ENCODE measurements at places on chromosomes 1 and 21. TPM values are rescaled to one million over a fixed set of nuclear protein-coding genes. Genes with fewer than 3 reads are reported as not detected.

Gene ANGPTL7
- total RNA-seq = not detected

Gene BRDT
- total RNA-seq = not detected

Gene COX20
- total RNA-seq = 70.8 TPM

Gene ACADM
- total RNA-seq = 33.0 TPM

Gene RIMS3
- total RNA-seq = 0.14 TPM

Gene PTGS2
- 71.2 TPM for total RNA-seq

Gene ADCY10
- total RNA-seq = not detected

Gene FCAMR
- not detected for total RNA-seq

Gene ATP1A2
- not detected for total RNA-seq

DNA sequence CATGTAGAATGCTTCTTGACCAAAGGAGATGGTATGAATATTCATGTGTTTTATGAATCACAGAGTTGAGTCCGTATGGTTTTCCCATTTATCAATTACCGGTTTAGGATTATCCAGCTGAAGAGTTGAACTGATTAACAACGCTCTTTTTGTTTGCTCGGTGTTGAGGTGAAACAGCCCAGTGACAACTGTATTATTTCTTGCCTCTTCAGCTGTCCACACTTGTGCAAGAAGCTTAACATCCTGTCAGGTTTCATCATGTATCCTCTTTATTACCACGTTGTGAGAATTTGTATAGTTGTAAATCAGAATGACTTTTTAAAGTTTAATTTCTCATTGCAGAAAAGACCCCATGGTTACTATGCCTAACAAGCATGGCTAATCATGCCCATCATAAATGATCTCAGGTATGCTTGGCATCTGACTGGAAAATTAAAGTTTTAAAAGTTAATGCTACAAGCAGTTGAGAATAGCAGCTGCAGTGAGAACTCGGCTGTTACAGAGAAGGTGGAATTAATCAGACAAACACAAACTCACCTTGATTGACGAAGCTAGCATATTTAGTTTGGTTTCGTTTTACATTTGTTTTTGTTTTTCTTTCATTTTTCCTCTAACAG, 563.2 kb upstream of the ADGRL2 start:
- peak overlapping the region; percentile 14 for H3K4me3 ChIP-seq
- no peaks in the 10 kb centered on the region for H3K4me1 ChIP-seq
- DNase-seq = no peak
- no peak overlapping the region for H3K27ac ChIP-seq
- H3K27me3 ChIP-seq = peaks cover 2% of the 10 kb centered on the region
- H3K36me3 ChIP-seq = no peaks in the 10 kb centered on the region

- H3K36me3 ChIP-seq = no peaks in the 10 kb centered on the region
- H3K4me3 ChIP-seq = no peak overlapping the region
- peaks cover 6% of the 10 kb centered on the region for H3K27me3 ChIP-seq
- no peaks in the 10 kb centered on the region for H3K4me1 ChIP-seq
Observed at GRCh38 chr21:28908351-28908750, 84.3 kb downstream of the LTN1 start.

GRCh38 chr1:116682641-116683221, 15.2 kb upstream of the IGSF3 start:
- H3K27me3 ChIP-seq = peaks cover 20% of the 10 kb centered on the region
- no peak for DNase-seq
- H3K27ac ChIP-seq = no peak overlapping the region
- no peak overlapping the region for H3K4me3 ChIP-seq

DNA sequence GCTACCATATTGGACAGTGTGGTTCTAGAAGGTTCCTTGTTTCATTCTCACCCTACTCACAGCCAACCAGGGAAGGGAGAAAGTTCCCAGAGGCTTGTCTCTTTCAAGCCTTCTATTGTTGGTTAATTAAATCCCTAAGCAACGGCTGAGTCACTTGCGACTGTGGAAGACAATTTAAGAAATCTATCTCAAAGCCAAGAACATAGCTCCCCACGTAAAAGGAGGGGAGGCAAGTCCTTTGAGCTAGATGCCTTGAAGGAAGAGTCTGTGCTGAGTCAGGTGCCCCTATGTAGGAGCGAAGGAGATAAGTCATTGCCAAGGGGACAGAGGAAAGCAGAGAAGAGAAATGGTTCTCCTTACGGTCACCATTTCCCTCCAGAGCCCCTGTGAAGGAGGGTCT, 79.4 kb upstream of the PPP2R5A start:
- no peak overlapping the region for H3K27ac ChIP-seq
- no peak for DNase-seq
- H3K4me3 ChIP-seq = no peak overlapping the region
- H3K36me3 ChIP-seq = no peaks in the 10 kb centered on the region
- H3K27me3 ChIP-seq = peaks cover 4% of the 10 kb centered on the region
- H3K4me1 ChIP-seq = peaks cover 8% of the 10 kb centered on the region

DNA sequence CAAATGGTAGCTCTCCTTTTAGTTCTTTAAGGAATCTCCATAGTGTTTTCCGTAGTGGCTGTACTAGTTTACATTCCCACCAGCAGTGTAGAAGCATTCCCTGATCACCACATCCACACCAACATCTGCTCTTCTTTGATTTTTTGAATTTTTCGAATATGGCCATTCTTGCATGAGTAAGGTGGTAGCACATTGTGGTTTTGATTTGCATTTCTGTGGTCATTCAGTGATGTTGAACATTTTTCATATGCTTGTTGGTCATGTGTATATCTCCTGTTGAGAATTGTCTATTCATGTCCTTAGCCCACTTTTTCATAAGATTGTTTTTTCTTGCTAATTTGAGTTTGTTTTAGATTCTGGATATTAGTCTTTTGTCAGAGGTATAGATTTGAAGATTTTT, 84.6 kb upstream of the B3GALT2 start:
- no peak overlapping the region for H3K4me3 ChIP-seq
- H3K36me3 ChIP-seq = peaks cover 51% of the 10 kb centered on the region
- no peaks in the 10 kb centered on the region for H3K27me3 ChIP-seq
- peak overlapping the region; percentile 17 for H3K27ac ChIP-seq
- H3K4me1 ChIP-seq = peaks cover 18% of the 10 kb centered on the region

DNA sequence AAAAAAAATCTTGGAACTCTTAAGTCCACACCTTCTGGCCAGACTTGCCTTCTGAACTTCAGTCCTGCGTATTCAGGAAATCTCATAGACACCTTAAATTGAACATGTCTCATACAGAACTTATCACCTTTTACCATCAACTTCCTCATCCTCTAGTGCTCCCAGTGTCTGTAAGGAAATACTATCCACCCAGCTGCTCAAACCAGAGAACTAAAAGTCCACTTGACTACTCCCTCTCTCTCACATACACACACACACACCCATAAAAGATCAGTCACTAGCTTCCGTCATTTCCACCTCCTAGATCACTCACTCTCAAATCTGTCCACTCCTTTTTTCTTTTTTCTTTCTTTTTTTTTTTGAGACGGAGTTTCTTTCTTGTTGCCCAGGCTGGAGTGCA, 10.9 kb upstream of the CAP1 start:
- H3K27me3 ChIP-seq = peaks cover 4% of the 10 kb centered on the region
- no peak for DNase-seq
- no peak overlapping the region for H3K4me3 ChIP-seq
- H3K27ac ChIP-seq = no peak overlapping the region
- H3K4me1 ChIP-seq = peaks cover 31% of the 10 kb centered on the region

- H3K4me1 ChIP-seq = peaks cover 13% of the 10 kb centered on the region
- H3K27me3 ChIP-seq = no peaks in the 10 kb centered on the region
- H3K4me3 ChIP-seq = no peak overlapping the region
- H3K36me3 ChIP-seq = no peaks in the 10 kb centered on the region
- DNase-seq = no peak
- H3K27ac ChIP-seq = no peak overlapping the region
Observed at GRCh38 chr1:54054438-54054749, 986 bp downstream of the TCEANC2 start.

GRCh38 chr1:15876357-15877055, 29.0 kb downstream of the SPEN start:
- no peak overlapping the region for H3K27ac ChIP-seq
- peaks cover 9% of the 10 kb centered on the region for H3K4me1 ChIP-seq
- DNase-seq = no peak
- no peaks in the 10 kb centered on the region for H3K27me3 ChIP-seq
- H3K36me3 ChIP-seq = peaks cover 24% of the 10 kb centered on the region
- no peak overlapping the region for H3K4me3 ChIP-seq

DNA sequence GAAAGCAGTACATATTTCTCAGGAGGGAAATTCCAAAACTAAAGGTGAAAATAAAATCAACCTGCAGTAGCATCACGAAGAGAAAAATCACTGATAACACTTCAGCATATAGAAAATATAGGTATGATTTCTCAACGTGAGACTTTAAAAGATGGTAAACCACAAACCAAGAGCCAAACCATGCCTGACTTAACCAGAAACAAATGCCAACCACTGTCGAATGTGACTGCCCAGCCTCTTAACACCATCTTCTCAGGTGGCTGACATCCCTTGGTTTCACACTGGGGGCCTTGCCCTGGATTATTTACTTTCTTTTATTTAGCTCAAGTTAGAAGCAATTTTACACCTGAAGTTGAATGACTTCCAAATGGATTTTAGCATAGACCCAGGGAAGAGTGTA, 10.1 kb downstream of the HMGCS2 start:
- no peaks in the 10 kb centered on the region for H3K4me1 ChIP-seq
- no peak overlapping the region for H3K4me3 ChIP-seq
- no peak for DNase-seq

DNA sequence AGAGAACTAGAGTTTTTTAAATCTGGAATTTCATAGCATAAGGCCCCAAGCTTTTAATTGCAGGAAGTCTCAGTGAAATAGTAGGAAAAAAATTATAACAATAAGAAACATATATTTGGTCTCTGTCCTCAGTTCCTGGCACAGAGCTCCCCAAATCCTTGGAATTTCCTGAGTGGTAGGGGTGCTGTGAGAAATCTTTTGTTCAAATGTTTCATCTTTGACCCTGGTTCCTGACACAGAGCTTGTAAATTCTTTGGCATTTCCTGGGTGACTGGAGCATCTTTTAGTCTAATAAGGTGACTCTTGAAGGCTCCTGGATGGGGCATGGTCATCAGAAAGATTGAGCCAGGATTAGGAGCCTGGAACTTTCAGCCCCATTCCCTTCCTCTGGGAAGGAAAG, 225.7 kb upstream of the AJAP1 start:
- peaks cover 1% of the 10 kb centered on the region for H3K27me3 ChIP-seq
- H3K36me3 ChIP-seq = no peaks in the 10 kb centered on the region
- DNase-seq = no peak
- H3K4me3 ChIP-seq = no peak overlapping the region
- H3K4me1 ChIP-seq = no peaks in the 10 kb centered on the region

GRCh38 chr1:27504588-27505419, 14.8 kb upstream of the WASF2 start:
- DNase-seq = no peak
- peak overlapping the region; percentile 67 for H3K27ac ChIP-seq
- peaks cover 2% of the 10 kb centered on the region for H3K27me3 ChIP-seq
- H3K36me3 ChIP-seq = no peaks in the 10 kb centered on the region

- peaks cover 7% of the 10 kb centered on the region for H3K4me1 ChIP-seq
- H3K27me3 ChIP-seq = peaks cover 43% of the 10 kb centered on the region
- H3K27ac ChIP-seq = no peak overlapping the region
- no peak overlapping the region for H3K4me3 ChIP-seq
Observed at GRCh38 chr1:201020040-201020591, 3.4 kb downstream of the KIF21B start.

DNA sequence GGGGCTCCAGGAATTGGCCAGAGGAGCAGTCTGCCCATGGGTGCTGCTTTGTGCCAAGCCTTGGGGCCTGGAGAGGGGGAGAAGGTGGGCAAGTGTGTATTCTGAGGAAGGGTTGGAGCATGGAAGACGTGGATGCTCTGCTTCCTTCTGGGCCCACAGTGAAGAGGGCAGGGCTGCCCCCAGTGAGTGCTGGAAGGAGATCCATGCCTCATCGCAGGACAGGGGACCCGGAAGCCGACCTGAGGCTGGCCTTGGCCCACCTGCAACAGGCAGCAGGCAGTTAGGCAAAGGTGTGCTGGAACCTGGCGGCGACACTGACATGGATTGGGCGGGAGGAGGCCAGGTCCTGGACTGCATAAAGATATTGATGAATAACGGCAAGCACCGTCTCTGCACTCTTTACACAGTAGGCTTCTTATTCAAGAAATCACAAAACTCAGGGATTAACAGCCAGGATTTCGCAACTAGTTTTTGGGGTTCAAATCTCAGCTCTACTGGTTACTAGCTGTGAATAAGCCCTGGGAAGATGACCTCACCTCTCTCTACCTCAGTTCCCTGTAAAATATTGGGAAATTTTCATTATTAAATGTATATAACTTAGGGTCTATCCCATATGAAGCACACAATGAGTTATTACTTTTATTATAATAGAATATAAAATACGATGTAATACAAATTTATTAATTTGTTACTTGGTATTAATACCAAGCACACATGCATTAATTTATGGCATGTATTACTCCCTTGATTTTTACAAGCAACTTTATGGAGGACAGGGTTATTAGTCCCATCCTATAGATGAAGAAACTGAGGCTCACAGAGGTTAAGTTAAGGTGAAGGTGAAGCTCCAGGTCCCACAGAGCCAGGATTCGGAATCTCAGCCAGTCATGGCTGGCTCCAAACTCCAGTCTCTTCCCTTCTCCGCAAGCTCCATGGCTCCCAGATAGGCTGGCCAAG, 62.3 kb downstream of the DHRS3 start:
- H3K36me3 ChIP-seq = no peaks in the 10 kb centered on the region
- peaks cover 19% of the 10 kb centered on the region for H3K27me3 ChIP-seq
- H3K4me1 ChIP-seq = peaks cover 35% of the 10 kb centered on the region
- no peak for DNase-seq

DNA sequence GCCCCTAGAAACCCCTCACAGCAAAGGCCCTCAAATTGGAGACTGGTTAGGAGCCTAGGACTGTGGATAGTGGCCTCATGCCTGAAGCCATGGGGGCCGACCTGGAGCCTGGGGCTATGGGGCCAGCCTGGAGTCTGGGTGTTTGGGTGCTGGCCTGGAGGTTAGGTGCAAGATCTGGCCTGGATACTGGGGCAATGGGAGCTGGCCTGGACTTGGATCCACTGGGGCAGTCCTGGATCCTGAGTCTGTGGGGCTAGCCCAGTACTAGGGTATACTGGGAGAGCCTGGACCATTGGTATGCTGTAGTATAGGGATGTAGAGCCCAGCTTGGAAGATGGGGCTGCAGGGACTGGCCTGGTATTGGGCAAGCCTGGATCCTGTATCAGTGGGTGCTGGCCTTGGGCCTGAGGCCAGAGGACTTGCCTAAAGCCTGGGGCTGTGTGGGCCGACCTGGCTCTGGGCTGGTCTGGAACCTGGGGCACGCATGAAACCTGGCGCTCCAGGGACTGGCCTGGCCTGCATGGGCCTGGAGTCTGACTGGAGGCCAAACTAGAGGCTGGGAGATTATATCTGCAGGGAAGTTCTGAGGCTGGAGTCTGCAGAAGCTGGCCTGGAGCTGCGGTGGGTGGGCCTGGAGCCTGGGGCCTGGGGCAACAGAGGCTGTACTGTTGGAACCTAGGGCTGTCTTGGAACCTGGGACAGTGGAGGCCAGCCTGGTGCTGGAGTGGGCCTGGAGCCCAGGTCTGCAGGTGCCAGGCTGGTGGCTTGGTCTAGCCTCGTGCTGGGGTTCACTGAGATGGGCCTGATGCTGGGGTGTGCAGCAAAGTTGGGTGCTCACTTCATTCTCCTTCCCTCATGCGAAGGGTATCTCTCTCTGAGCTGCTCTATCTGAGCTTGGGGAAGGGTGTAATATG, 12.6 kb upstream of the DENND1B start:
- H3K36me3 ChIP-seq = no peaks in the 10 kb centered on the region
- peak overlapping the region; percentile 27 for H3K4me3 ChIP-seq
- H3K27me3 ChIP-seq = peaks cover 1% of the 10 kb centered on the region
- no peak for DNase-seq
- peak overlapping the region; percentile 83 for H3K27ac ChIP-seq

GRCh38 chr1:111563619-111564018, 56.0 kb upstream of the RAP1A start:
- H3K4me1 ChIP-seq = peaks cover 74% of the 10 kb centered on the region
- DNase-seq = peak; percentile 69
- peak overlapping the region; percentile 59 for H3K4me3 ChIP-seq
- H3K27me3 ChIP-seq = no peaks in the 10 kb centered on the region
- H3K36me3 ChIP-seq = no peaks in the 10 kb centered on the region
